ENCODE measurements at places on chromosomes 5 and 9.

DNA sequence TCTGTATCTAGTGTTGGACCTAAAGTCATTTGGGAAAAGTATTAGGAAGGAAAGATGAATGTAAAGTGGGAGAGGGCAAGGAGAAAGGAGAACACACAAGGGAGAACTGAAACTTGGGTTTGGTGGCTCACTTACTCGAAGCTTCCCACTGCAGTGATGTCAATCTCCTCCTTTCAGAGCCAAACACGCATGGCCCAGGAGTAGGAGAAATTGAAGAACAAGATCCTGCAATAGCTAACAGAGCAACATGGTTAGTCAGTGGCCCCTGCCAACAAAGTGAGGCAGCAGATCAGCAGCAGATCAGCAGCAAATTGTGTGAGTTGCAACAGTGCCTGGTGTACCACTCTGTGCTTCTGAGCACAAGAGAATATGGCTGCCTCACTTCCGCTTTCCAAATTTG is 366.4 kb downstream of the PSAT1 start:
- no peak for DNase-seq

GRCh38 chr9:102922526-102922925 is 72.6 kb upstream of the CYLC2 start:
- DNase-seq = no peak

- no peak for DNase-seq
Observed at GRCh38 chr9:137313956-137314560, 12.0 kb upstream of the NRARP start.

DNA sequence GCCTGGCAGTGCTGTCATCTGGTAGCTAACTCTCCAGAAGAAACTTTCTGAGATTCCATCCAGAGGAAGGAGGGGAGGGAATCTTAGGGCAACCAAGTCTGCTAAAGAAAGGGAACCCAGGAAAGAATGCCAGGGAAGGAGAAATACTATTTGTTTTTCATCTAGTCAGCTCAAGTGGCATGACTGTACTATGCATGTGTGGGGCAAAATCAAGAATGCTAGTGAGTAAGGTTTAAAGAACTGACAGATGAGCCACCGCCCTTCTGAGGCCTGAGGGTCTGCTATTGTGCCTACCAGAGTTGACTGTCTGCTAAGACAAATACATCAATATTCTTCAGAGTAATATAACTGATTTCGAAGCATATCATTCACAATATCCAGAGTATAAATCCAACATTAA is 204.2 kb downstream of the SLC12A2 start:
- no peak for DNase-seq

GRCh38 chr9:87594194-87594593 is 96.5 kb downstream of the DAPK1 start:
- no peak for DNase-seq

GRCh38 chr5:52893105-52893504 is 96.0 kb upstream of the ITGA2 start:
- no peak for DNase-seq

DNA sequence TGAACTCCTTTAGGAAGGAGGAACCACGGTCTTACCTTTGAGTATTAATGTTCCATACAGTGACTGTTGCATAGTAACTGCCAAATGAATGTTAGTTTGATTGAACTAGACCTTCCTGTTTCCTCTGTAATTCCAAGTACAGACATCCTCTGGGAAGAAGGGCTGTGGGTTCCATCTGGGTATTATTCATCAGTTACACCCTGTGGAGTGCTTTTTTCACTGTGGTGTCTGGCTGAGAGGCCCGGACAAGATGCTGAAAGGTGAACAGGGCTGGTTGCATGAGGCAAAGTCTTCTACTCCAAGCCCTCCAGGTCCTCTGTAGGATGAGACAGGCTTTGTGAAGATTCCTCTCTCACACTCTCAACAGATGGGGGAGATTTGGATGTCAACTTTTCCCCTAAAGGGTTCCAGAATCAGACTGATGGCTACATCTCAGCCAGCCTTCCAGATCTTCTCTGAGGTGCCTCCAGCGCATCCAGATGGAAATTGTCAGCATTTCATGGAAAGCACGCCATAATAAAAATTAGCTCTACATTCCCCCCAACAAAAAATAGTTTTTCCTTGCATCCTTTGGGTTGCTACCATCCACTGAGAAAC is 230.9 kb downstream of the GAS1 start:
- DNase-seq = no peak
